NCI-H1930 (cell line): ENCODE measurements at places on chromosomes 1 and 21.
A peak's percentile ranks its signal among the peaks of the same experiment; 100 is the strongest.

- no peak for DNase-seq
Measured at GRCh38 chr1:167881786-167882185, 32.1 kb downstream of the ADCY10 start.

DNA sequence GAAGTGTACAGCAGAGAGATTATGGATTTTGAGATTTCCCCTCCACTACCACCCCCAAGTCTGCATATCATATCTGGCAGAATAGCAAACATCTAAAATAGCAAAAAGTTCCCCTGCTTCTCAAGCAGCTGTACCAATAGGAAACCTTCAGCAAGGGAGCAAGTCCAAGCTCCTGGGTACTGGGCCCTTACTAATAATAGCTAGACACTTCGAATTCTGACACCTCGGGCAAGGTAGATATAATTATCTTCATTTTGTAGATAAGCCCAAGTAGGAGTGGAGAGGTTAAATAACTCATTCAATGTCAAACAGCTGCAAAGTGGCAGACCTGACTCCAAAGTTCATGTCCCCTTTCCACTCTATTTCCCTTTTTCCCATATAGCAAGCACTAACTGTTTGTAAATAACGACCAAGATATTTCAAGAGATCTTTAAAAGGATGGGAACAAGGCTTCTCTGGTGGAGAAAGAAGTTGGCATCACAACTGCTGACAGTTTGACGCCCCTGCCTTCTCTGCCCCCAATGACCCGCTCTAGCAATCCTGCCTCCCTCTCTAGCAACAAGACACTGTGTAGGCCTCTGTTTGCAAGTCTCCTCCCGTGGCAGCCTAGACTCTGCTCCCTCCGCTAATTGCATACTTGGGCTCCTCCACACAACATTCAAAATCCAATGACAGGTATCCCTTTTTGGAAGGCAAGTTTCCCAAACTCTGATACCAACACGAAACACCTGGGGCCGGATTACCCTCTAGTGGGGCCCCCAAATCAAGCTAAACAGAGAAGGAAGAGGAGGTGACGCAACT lies 18.7 kb upstream of the ADAR start:
- DNase-seq, result no peak

DNA sequence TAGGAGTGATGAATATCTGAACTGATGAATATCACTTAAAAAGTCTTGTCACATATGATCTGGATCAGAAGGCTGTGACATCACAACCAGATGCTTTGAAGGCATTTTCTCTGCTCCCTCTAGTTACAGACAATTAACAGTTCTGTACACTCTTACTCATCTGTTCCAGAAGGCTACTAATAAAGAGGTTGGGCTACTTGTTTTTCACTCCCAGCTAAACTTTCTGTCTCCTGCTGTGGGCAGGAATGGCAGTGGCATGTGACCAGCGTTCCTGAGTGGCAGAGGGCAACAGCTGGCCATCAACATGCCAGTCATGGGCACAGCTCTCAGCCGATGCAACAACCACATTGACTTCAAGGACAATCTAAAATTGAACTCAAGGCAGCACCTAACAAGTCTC lies 66.7 kb downstream of the SLC45A1 start:
- DNase-seq, result no peak

GRCh38 chr1:114278911-114279310 lies 125.2 kb upstream of the SYT6 start:
- DNase-seq, result no peak

GRCh38 chr1:183554577-183554976 lies 35.7 kb downstream of the NCF2 start:
- no peak for DNase-seq

DNA sequence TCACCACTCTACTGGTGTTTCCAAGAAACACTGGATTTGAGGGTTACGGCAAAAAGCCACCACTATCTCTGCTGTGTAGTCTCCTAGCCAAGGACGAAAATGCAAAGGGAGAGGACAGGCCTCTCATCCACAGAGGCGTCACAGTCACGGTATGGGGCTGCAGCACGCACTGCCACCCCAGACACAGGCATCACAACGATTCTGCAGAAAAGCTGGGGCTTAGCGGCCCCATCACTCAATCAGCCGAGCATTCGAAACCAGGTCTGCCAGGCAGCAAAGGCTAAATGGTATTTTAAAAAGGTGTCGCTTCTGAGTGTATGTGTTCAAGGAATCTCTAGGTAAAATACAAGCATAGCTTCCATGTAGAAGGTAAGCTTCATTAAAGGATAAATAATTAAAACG lies 1.4 kb downstream of the RIPK4 start:
- DNase-seq, result no peak

- no peak for DNase-seq
Measured at GRCh38 chr1:67840449-67840848, 7.2 kb upstream of the GNG12 start.

GRCh38 chr1:82044111-82044510 lies 243.4 kb downstream of the ADGRL2 start:
- no peak for DNase-seq

DNA sequence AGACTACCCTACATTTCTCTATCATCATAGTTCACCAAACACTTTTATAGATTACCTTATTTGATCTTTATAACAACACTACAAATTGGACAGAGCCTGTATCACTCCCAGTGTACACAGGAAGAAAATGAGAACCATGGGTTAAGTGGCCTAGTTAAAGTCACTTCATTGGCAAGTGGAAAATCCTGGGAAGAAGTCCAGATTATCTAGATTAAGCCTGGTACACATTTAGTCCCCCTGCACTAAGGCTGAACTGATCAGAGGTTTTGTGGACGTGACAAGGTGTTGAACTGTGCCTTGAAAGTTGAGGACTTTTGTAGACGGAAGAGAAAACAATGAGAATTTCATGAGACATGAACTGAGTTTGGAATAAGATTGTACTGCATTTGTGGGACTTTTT lies 7.5 kb upstream of the USH2A start:
- DNase-seq, result no peak

GRCh38 chr1:36093929-36094328 lies 5.2 kb downstream of the ADPRS start:
- DNase-seq, result no peak

- DNase-seq, result no peak
Measured at GRCh38 chr1:162142968-162143367, 73.5 kb downstream of the NOS1AP start.

GRCh38 chr1:182315167-182315556 lies 76.4 kb downstream of the GLUL start:
- DNase-seq, result no peak

- no peak for DNase-seq
Measured at GRCh38 chr1:9275567-9276034, 17.1 kb upstream of the SPSB1 start.

- DNase-seq, result no peak
Measured at GRCh38 chr1:54377040-54377691, 29.0 kb downstream of the SSBP3 start.

- no peak for DNase-seq
Measured at GRCh38 chr1:97565886-97566285, 354.9 kb downstream of the DPYD start.

- no peak for DNase-seq
Measured at GRCh38 chr1:183696981-183697380, 43.9 kb upstream of the APOBEC4 start.

DNA sequence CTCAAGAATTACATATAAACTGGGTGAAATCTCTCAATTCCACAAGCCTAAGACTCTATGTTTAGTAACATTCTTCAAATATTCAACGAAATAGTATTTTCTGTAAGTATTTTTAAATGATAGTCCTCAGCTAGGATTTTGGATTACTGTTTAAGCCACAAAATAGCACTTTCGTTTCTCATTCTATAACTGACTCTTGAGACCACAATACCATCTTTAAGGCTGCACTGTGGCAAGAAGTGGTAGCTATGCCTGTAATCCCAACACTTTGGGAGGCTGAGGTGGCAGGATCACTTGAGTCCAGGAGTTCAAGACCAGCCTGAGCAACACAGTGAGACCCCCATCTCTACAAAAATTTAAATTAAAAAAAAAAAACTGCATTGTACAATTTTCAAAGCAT lies 126.7 kb downstream of the CDC42BPA start:
- DNase-seq, result no peak

DNA sequence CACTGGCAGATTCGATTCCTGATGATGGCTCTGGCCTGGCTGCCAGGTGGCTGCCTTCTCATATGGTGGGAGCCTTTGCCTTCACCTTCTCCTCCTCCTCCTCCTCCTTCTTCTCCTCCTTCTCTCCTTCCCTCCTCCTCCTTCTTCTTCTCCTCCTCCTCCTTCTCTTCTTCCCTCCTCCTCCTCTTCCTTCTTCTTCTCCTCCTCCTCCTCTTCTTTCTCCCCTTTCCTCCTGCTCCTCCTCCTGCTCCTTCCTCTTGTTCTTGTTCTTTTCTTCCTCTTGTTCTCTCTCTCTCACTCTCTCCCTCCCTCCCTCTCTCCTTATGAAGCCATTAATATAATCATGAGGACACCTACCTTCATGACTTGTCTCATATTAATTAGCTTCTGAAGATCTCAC lies 278.7 kb downstream of the CAMTA1 start:
- no peak for DNase-seq

DNA sequence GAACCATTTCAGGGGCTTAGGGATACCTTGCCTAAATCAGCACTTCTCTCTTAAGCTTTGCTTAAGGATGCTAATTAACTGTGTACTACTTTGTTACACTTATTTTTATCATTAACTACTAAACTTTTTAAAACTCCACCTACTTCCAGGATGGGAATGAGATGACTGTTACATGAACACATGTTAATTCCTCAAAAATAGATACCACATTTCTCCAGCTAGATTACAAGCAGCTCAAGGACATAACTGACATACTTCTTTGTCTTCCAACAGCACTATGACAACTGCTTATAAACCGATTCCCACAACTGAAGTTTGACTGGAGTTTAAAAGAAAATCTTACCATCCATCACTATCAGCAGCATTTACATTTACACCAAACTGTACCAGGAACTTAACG lies 53.7 kb downstream of the TP53BP2 start:
- no peak for DNase-seq

GRCh38 chr1:156498432-156499193 lies 2.0 kb downstream of the MEF2D start:
- no peak for DNase-seq

DNA sequence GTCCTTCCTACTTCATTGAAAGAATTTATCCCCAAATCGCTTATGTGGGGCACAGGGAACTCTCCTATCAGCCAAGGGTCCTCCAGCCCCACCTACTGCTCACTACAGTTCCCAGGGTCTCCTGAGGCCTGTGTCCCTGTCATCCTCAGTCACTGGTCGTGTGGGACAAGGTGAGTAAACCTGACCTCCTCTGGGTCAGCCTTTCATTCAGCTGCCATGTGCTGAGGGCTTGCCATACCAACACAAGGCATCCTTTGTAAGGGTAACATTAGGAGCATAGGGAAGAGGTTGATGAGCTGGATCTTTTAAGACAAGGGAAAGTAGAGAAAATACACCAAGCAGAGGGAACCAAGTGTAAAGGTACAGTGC lies 11.2 kb upstream of the SNAPIN start:
- DNase-seq, result no peak

GRCh38 chr1:24575905-24576587 lies 20.2 kb downstream of the NCMAP start:
- no peak for DNase-seq

- DNase-seq, result peak; percentile 72
Measured at GRCh38 chr1:91501523-91501851, 836 bp downstream of the CDC7 start.

DNA sequence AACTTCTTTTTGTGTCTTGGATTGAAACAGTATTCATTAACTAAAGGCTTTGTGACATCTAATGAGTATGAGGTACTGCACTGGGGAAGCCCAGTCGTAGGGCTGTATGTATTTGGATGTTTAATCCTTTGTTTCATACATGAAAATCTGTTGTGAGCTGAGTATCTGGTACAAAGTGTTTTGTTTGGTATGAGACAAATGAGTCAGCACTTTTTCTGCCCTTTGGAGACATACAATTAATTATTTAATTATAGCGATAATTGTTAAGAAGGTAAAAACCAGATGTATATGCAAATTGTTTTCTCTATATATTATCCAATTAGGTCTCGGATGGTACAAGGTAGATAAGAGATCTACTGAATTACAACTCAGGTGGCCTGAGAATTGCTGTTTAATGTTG lies 36.3 kb downstream of the MARK1 start:
- no peak for DNase-seq

- DNase-seq, result no peak
Measured at GRCh38 chr1:54460351-54460750, 54.2 kb upstream of the SSBP3 start.

- no peak for DNase-seq
Measured at GRCh38 chr1:156958247-156958714, 37.8 kb downstream of the LRRC71 start.

DNA sequence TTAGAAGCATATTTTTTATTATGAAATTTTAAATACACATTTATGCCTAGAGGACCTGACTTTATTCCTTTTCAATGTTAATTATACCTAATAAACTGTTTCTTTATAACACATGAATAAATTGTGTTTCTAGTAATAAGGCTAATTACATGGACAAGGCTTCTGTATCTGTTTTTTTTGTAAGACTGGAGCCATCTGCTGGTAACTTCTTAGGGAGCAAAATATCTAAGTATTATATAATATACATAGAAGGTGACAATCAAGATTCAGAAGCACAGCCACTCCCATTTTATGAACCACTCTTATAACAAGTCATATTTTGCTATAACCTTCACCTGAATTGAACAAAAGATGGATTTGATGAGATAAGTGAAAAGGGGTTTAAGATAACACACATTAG lies 84.2 kb downstream of the LBR start:
- no peak for DNase-seq

- DNase-seq, result peak; percentile 35
Measured at GRCh38 chr1:36650200-36651065, 167.7 kb upstream of the CSF3R start.

DNA sequence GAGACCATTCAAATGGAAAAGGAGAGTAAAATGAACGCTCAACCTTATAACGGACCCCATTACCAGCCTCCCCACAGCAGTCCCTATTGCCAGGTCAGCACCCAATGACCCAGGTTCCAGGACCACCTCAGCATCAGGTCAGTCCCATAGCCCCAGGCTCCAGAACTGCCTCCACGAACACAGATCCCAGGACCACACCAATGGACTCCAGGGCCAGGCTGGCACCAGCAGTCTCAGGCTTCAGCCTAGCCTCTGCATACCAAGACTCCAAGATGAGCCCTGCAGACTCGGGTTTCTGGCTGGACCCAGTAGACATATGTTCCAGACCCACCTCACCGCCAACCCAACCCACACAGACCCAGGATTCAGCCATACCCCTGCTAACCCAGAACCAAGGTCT lies 625.0 kb upstream of the RGS18 start:
- DNase-seq, result no peak

DNA sequence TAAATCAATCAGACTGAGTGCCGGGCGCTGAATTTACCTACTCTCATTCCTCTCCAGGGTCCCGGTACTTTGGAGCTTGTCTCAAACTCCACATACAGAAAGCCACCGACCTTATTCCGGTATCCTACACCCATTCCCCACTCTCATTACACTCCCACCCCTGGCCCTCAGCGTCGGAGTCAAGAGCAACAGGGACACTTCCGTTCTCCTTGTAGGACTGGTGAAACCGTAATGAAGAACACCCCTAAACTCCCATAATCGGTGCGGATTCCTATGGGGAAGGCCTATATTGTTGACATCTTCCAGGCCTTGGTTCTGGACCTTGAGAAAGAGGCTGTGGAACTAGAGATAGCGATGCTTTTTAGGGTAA lies 798 bp downstream of the ZBED6 start:
- DNase-seq, result no peak

GRCh38 chr1:54054438-54054749 lies 986 bp downstream of the TCEANC2 start:
- no peak for DNase-seq
